ENCODE measurements at places on chromosomes 5 and 9.

DNA sequence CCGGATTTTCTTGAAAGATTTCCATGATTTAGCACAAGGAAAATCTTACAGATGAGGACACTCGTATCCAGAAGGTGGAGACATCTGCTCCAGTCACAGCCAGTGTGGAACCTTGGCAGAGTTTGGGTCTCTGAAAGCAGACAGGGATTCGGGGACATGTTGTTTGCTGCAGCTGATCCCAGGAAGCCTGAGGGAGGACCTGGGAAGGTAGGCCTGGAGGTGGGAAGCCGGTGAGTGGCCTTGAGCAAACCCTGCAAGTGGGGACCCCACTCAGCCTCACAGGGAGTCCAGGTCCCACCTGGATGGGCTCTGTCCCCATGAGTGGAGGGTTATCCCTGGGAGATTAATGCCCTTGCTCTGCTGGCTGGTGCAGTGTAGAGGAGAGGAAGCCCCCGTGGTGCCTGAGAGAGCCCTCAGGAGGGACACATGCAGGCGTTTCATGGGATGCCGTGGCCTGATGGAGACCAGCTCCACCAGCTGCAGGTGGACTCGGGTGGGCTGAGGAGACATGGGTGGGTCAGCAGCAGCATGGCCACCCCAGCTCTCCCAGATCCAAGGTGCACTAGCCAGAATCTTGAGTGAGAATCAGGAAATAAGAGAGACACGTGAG, 7.8 kb downstream of the MRPS2 start:
- DNase-seq = no peak

- no peak for DNase-seq
Observed at GRCh38 chr5:81749192-81749560, 1.7 kb downstream of the SSBP2 start.

DNA sequence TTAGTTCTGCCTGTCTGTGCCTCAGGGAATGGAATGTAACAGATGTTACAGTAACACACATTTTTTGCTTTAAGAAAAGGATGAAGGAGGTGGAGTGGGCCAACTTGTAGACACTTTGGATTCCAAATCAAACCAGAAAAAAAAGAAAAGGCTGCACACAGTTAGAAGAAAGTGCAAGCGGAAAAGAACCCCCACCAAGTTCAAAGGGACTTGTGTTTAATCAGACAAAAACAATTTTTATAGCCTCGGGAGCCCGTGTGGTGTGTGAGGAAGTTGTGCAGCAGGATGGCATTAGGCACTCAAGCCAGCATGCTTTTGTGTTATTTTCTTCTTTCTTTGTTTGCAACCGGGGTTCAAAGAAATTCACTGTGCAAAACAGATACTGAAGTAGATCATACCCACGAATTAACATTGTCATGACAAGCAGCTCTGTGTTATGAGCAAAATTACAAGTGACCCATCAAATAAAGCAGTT, 189.5 kb downstream of the SEMA5A start:
- DNase-seq = no peak

- DNase-seq = no peak
Observed at GRCh38 chr5:173453167-173453566, 125.0 kb upstream of the STC2 start.

DNA sequence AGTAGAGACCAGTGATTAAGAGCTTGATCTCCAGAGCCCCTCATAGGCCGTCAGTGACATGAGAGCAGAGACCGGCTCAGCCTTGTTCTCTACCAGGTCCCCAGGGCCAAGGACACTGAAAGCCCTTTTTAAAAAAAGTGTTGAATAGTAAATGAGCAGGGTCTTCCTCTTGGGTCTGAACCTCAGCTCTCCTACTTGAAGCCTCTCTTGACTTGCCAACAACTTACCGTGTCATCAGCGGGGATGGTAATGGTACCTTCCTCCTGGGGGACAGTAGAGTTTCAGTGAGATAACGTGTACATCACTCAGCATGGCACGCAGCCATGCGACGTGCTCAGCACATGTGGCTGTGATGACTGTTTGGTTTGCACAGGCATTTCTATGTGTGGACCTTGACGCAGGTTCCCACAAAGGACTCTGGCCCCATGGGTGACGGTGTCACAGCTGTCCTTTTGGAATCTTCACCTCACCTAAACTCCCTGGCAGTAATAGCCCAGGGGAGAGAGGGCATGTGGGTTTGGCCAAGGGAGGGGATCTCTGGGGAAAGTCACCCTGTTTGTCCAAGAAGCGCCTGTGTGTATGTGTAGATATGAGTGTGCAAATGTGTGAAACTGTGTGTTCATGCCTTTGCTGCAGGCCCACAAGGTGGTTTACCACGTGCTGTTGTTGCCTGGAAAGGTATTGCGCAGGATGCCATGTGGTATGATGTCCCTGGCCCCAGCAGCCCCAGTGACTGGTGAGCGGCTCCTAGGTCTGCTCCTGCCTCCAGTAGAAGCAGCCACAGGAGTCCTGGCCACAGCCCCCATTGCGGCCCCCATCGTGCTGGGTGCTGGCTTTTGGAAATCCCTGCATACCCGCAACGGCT, 18.7 kb downstream of the ERGIC1 start:
- DNase-seq = no peak

GRCh38 chr9:265209-265870, 50.7 kb downstream of the DOCK8 start:
- no peak for DNase-seq

GRCh38 chr5:119470105-119470763, 17.9 kb downstream of the HSD17B4 start:
- no peak for DNase-seq

DNA sequence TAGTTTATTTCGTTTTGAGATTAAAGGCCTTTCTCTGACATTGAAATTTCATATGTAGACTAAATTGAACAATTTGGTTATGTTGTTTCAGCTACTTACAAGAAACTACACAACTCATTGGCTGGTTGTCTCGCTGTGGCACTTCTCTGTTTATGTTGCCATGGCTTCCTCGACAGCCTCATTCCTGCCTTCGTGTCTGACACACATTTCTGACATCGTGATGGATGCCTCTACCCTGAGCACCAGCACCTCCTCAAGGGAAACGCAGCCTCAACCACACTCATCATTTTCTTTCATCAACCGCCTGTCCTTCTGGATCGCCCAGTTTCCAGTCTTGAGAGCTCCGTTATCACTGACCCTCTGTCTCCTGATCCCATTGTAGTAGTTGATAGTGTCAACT, 562.8 kb downstream of the PDE4D start:
- no peak for DNase-seq

GRCh38 chr9:101342595-101342994, 42.2 kb downstream of the BAAT start:
- DNase-seq = no peak

DNA sequence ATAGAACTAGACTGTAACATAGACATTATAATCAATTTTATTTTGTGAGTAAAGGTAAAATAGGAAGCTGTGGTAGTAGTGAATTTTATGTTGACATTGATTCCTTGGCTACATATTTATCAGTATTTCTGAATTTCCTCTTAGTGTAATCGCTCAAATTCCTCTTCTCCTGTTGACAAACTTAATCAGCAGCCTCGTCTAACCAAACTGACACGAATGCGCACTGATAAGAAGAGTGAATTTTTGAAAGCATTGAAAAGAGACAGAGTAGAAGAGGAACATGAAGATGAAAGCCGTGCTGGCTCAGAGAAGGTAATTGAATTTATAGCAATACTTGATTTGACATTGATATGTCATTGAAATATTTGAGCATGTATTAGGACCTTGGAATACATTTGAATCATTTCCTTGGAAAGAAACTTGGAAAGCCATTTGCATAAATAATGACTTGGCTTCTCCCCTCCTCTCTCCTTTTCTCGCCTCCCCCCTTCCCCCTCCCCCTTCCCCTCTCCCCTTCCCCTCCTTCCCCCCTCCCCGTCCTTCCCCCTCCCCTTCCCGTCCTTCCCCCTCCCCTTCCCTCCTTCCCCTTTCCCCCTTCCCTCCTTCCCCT, 75.5 kb downstream of the GPBP1 start:
- no peak for DNase-seq

GRCh38 chr5:84438456-84438855, 53.8 kb upstream of the EDIL3 start:
- DNase-seq = no peak

- DNase-seq = no peak
Observed at GRCh38 chr5:129622531-129622930, 125.4 kb upstream of the MINAR2 start.

DNA sequence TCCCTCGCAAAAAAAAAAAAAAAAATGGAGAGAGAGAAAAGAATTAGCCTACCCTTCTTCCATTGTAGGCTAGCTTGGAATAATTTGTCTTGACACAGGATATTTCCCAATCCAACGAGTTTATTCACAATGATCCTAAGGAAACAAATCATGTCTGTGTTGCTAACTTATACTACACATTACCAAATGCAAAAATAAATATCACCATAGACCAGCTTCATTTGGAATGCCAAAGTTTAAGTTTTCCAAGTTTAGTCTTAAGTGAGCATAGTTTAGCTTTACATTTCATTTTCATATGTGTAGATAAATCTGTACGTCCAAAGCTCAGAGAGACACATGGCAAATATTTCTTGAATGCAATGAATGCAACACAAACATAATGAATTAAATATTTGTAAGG, 1106.2 kb upstream of the DMAC1 start:
- no peak for DNase-seq

Data from stimulated activated effector memory CD8-positive, alpha-beta T cell treated with anti-CD3 and anti-CD28 coated beads, Interleukin-12 subunit alpha, Interleukin-12 subunit beta, amount 100 ng/mL, for 72 hours (primary cell).